Neural cell (in vitro differentiated cells): ENCODE measurements at places on chromosomes 16 and 17. TPM values are rescaled to one million over a fixed set of nuclear protein-coding genes. Genes with fewer than 3 reads are reported as not detected.

RHBDF1 gene
- 0.21 and 1.0 TPM in 2 replicates for polyA plus RNA-seq

NUFIP2 gene
- polyA plus RNA-seq: 20.9 and 22.4 TPM in 2 replicates

HASPIN gene
- polyA plus RNA-seq: 0.22 and 0.32 TPM in 2 replicates

PRKCB gene
- polyA plus RNA-seq: 27.6 and 30.0 TPM in 2 replicates
